ENCODE measurements at places on chromosomes 2 and 18.

- peak; percentile 4 for DNase-seq
Observed at GRCh38 chr18:35355140-35355618, 11.0 kb upstream of the ZNF24 start.

- no peak for DNase-seq
Observed at GRCh38 chr2:23009545-23010149, 375.3 kb upstream of the KLHL29 start.

DNA sequence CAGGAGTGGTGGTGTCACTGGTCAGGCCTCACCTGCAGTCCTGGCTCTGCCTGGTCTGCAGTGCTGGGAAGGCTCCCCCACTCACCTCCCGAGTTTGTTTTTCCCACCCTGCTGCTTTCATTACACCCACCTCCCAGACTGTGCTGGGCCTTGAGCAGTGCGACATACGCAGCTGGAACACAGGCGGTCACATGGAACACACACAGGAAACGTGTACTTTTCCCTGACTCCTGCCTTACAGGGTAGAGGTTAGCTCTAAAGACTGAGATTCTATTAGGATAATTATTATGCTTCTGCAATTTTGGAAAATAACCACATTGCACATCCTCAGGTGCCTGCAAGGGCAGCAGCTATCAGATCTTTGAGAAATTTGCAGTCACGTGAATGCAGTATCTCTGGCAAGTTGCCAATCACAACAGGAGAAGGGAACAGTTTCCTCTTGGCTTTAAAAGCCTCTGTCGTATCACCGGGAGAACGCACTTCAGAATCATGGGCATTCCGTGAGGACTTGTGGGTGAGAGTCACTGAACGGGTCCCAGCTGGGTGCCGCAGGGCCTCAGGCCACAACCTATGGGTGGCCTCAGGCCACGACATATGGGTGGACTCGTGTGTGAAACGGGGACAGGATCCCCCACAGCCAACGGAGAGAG lies 136.5 kb downstream of the ZNF236 start:
- peak; percentile 7 for DNase-seq

- DNase-seq: no peak
Observed at GRCh38 chr2:25757906-25758305, 84.5 kb upstream of the DTNB start.

DNA sequence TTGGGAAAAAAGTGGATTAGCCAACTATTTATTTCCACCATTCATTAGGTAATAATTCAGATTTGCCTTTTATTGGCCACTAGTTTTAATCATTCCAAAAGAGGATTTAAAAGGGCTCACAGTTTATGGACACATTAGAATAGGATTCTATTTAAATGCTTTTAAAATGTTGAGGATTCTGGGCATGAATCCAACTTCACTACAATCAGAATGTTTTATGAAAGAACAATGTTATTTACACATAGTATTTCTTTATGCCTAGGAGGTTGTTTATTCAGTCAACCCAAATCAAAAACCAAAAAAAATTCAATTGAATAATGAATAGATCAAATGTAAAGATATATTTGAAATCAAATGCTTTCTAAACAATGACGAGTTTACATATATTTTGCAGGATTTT lies 232.2 kb downstream of the GULP1 start:
- DNase-seq: no peak

DNA sequence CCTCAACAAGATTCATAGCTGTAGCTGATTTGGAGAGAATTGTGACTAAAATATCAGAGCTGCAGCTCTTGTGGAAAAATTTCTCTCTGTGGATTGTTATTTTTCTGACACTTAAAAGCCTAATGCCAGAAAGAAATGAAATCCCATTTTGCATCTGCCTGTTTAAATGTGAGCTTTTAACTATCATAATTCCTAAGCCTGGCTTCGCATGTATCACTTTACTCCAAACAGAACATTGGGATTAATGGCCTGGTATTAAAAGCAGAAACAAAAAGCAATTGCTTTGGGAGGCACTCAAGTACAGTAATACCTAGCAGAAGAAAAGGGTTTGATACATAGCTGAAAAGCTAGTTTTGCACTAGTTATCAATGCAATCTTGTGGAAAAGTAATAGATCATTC lies 164.2 kb upstream of the FSHR start:
- DNase-seq: no peak

DNA sequence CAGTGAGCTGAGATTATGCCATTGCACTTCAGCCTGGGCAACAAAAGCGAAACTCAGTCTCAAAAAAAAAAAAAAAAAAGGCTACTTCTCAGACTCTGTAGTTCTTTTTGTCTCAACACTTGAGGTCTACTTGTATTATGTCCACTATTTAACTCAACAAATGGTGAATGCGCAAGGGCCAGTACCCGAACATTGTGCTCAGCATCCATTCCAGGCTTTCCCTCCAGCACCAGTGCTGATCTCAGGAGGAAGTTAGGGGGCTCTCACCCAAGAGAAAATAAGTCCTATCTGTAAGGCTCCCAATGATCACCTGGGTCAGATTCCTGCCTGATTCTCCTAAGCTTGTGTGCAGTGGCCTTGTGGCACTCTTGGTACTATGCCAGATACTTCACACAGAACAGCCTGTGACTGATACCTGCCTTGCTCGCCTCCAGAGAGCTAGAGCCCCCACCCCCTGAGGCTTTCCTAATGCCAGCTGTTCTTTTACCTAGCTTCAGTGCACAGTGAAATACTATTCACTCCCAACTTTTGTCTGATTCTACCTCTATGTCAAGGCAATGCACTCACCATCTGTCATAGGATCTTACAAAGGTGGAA lies 74.9 kb downstream of the INO80D start:
- peak; percentile 95 for DNase-seq

DNA sequence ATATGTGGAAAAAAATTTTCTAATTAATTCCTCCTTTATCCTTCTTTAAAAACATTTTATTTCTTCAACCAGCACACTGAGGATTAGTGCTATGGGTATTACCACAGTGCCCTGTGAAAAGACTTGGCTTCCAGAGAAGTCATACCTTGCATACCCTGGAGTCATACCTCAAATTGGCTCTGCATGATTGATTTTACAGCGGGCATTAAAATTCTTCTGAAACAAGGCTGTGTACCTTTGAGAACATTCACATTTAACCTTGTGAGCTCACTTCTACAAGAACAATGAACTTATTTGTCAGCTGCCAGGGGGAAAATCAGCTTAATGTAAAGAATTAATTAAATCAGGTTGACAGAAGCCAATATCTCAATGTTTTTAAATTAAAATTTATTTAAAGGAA lies 44.6 kb downstream of the SLC35F5 start:
- DNase-seq: no peak

DNA sequence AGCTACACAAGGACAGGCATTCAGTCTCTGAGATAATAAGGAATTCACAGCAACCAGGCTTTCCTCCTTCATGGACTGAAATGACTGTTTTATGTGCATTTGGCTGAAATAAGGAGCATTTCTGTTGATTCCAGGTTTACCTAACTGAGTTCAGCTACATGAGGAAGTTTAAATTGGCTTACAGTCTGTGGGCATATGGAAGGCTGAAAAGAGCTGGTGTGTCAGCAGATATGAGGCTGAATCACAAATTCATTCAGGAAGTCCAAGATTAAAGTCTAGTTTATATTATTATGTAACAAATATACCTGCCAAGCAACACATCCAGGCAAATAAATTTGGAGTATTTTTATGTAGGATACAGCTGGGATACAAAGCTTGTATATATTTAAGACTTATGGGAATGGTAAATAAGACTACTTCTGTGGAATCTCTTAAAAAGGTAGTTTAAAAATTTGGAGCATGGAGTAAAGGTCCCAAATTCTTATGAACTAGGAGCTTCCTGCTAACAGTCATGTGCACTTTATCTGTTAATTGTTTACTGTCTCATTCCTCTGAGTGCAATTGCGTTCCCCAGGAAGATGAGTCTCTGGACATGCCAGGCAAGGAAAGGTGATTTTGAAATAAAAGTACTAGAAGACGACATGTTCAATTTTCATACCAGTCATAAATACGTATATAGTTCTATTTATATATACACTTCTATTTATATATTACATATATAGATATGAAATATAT lies 53.0 kb downstream of the ZC3H8 start:
- DNase-seq: no peak

GRCh38 chr18:63307551-63308200 lies 11.9 kb downstream of the BCL2 start:
- DNase-seq: peak; percentile 28

DNA sequence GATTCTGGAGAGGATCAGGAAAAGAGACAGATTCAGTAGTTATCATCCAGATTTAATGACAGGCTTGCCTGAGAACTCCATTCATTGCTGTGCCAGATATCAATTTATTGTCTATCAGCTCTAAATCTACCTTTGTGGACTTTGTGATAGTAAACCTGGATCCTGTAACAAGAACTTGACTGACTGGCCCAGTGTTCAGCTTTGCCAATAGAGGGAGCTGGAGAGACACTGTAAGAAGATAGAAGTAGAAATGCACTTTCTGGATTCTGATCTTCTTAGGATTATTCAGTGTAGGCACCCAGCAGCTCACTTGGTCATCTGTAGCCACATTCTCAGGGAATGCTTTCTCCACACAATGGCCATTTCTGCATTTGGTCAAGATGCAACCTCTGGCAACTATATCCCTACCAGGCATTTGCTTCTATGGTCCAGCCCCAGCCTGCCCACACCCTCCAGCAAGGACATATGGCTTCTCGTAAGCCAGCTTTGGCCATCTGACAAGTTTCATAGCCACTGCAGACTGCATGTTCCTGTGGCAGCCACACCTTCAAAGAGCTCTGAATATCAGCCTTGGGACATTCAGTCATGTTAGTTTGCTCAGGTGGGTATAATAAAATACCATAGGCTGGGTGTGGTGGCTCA lies 6.1 kb upstream of the SERPINB8 start:
- peak; percentile 12 for DNase-seq

GRCh38 chr2:195477248-195477995 lies 179.6 kb upstream of the SLC39A10 start:
- DNase-seq: no peak

All from NCI-H2171 (cell line).